Activated CD4-positive, CD25-positive, alpha-beta regulatory T cell treated with anti-CD3 and anti-CD28 coated beads, Interleukin-2, amount 50 U/mL, for 72 hours (primary cell): ENCODE measurements at places on chromosomes 5 and 9.

DNA sequence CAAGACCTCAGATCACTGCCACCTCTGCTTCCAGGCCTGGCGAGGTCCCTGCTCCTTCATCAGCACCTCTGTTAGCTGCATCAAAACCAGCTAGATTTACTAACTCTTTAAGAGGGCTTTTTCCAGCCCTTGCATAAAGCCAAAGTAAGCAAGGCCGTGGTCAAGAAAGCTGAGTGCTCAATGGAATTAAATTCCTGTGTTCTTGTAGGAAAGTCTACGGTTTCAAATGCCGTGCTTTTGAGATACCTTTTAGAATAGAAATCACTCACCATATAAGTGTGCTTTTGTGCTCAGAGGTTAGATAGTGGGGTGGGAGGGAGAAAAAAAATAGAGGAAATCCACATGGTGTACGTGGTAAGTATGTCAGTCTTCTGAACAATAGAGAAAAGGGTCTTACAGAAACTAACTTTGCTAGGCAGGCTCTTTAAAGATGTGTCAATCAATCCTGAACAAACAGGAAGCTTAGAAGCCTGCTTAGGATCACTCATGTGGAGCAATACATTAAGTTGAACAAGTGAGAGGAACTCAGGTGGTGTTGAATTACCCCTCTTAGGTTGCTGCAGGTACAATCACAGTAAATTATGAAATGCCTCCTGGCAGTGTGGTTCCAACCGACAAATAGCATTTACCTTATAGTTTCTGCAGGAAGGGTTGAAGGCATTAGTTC is 79.7 kb downstream of the SEMA6A start:
- DNase-seq: no peak

GRCh38 chr9:71920456-71921189 is 9.2 kb downstream of the C9orf85 start:
- DNase-seq: no peak

- DNase-seq: no peak
Measured at GRCh38 chr5:173208296-173208695, 26.7 kb downstream of the NKX2-5 start.

DNA sequence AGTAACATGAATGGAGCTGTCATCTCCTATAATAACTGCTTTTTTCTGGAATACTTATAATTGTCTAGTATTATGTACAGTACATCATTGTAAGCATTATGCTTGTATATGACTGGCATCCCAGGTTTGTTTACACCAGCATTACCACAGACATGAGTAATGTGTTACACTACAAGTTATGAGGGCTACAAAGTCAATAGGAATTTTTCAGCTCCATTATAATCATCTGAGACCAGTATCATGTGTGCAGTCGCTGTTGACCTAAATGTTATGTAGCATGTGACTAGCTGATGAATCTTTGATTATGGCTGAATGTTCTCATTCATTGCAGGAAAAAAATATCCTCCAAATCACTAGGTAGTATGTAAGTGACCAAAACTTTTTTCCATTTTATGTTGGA is 2.2 kb downstream of the ZCCHC9 start:
- DNase-seq: no peak
